Stimulated activated CD4-positive, alpha-beta T cell treated with anti-CD3 and anti-CD28 coated beads, Interleukin-15, amount 100 ng/mL, for 1 hour (primary cell): ENCODE measurements at places on chromosomes 7 and 10.

GRCh38 chr7:150909200-150909995 is 57.1 kb downstream of the AOC1 start:
- DNase-seq: no peak

DNA sequence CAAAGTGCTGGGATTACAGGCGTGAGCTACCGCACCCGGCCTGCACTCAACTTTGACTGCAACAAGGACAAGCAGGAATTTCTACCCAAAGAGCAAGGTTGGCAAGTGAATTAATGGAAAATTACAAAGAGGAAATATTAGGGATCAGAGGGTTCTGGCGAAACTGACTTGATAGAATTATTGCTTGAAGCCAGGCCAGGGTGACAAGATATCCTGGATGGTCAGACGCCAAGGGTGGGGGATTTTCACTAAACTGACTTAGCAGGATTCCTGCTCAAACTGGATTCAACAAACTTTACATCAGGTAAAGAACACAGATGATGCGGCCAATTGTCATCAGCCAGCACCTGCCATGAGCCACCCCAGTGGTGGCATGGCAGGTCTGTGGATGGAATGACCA is 603.6 kb upstream of the MGMT start:
- DNase-seq: no peak

- no peak for DNase-seq
These were observed 57.9 kb downstream of the NOD1 start for GRCh38 chr7:30420662-30421061.

DNA sequence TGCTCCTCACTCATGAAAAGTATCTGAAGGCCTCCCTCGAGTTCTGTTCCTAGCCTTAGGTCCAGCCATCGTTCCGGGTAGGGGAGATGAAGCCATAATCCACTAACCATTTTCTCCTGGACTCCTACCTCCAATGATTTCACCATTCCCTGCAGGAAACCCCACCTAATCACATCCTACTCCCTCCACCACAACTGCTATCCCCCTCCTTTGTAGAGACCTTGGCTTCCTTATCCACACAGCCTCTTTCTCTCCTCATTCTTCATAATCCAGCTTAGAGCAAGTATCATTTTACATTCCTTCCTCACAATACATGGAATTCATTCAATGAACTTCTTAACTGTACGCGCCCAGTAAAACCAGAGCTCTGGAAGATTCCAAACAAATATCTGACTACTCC is 18.7 kb downstream of the HNRNPF start:
- no peak for DNase-seq

- no peak for DNase-seq
These were observed 240.1 kb downstream of the SFMBT2 start for GRCh38 chr10:7170626-7171322.

DNA sequence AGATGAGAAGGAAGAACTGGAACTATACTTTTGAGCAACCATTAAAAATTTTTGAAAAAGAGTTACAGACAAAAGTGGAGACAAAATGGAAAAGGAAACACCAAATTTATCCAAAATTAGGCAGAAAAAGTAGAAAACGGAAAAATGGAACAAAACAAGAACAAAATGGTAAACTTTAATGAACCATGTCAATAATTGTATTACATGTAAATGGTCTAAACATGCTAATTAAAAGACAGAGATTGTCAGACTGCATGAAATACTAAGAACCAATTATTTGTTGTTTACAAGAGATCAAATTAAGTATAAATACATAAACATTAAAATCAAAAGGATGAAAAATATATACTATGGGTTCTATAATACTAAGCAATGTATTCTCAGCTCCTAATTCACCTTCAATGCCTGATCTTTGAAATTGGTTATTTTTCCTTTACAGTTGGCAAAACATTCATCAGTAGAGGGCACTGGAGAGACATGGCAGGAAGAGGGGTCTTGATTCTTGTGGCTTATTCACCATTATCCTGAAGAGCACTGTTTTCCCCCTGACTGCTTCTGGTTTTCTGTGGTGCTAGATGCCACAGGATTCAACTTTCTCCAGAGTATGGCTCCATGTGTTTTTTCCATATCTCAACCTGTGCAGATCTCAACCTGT is 124.9 kb downstream of the ELFN1 start:
- DNase-seq: no peak

- no peak for DNase-seq
These were observed 147.0 kb downstream of the ARID5B start for GRCh38 chr10:62048470-62048869.

- no peak for DNase-seq
These were observed 1.7 kb downstream of the CREB3L2 start for GRCh38 chr7:138000081-138000701.

- DNase-seq: no peak
These were observed 302.9 kb downstream of the BAMBI start for GRCh38 chr10:28980264-28980663.
